ENCODE measurements at places on chromosomes 1 and 21.

DNA sequence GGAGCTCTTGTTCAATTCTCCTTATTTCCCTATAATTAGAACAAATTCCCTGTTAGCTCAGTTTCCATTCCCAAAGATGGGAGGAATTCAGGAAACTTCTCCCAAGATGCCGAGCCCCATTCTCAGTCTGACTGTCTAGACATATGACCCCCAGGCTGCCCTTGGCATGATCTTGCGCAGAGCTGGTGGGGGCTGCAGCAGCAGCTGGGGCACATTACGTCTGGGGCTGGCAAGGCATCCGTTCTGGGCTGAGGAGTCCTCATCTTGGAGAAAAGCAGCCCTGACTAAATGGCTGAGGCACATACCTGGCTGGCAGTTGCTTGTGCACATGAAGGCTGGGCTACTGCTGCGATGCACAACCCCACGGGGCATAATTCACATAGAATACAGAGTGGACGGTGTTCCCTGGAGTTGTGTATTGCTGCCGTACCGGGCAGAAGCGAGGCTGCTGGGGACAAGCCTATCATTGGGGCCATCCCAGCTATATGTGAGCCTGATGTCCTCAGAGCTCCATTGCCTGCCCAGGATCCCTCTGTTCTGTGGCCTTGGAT is 36.4 kb upstream of the TRABD2B start:
- no peak for DNase-seq

DNA sequence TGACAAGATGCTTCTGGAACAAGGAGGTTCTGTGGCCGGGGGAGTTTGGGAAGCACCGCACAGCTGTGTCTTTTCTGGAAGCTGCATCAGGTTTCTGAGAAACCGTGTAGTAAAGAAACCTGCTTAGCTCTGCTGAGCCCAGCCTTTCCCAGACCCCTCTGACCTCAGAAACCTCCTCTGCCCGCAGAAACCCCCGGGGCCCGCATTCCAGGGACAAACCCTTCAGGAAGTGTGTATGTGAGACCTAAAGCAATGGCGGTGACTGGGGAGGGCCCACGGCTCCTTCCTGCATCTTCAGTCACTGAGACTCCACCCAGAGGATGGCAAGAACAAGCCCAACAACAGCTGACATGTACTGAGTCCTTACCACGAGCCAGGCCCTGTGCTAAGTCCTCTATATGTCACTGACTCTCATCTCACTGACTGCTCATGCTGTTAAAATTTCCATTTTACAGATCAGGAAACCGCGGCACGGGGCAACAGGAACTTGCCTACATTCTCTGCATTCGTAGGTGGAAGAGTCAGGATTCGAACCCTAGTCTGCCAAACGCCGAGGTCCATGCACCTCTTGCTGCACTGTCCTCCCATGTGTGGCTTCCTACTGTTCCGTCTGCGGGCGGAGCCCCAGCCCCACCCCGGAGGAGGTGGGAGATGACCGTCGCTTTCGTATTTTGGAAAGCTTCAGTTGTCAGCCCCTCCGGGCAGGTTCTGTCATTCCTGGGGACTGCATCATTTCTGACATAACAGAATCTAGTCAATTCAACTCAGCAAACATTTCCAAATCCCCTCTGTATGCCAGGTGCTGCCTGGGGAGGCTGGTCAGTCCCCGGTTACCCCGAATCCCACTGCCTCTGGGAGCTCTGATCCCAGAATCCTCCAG is 73.3 kb upstream of the KLHDC7A start:
- no peak for DNase-seq

- DNase-seq = no peak
Measured at GRCh38 chr1:7650801-7651200, 120.3 kb upstream of the VAMP3 start.

DNA sequence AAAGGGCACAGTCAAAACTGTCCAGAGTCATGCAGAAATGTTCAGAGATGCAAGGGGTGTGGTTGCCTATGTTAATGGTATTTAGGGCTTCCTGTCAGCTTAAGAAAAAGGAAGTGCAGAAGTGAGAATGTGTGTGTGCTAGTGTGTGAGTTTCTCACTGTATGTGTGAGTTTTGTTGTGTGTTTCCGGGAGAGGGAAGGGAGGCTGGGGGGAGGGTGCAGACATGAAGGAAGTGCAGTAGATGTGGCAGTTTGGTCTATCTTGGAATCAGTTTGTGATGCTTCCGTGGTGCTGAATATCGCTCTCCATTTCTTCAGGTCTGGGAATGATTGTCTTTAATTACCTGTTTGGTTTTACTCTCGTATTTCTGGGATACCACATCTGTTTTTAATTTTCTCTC is 16.5 kb upstream of the ATP6V1G3 start:
- peak; percentile 56 for DNase-seq

DNA sequence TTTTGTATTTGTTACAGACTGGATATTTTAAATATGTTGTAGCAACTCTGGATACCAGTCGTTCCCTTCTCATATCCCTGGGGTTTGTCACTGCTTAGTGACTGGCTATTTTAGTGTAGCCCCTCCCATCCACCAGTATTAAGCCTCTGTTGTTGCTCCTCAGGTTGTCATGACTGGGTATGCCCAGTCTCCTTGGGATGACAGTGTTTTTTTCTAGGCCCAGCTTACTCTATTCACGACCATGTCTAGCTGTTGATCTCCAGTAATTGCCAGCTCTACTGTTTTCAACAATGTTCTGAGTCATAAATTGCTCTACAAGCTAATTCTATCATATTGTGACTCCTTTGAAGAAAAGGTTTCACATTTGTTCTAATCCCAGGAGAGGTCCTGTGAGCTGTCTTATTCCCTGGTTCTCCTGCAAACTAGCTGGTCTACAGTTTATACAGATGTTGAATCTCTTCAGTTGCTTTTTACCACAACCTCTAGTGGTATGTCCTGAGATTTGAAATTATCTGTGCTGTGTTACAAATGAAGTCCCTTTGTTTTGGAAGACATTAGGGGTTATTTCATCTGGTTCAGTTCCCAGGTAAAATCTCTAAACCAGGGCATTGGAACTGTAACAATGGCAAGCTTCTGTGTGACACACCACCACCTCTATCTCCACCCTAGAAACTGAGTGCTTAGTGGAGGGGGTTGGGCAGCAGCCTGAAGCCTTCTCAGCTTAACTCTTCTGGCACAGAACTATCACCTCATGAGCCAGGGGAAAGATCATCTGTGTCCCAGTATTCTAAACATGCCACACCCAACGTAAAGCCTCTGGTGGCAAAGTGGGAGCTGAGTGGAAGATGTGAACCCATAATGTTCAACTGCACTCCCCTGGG is 124.6 kb downstream of the TRIM33 start:
- no peak for DNase-seq

Data from activated T-cell treated with anti-CD3 and anti-CD28 coated beads, Interleukin-2, amount 50 U/mL, for 72 hours (primary cell).